Endothelial cell (in vitro differentiated cells): ENCODE measurements at places on chromosomes 4 and X.

- no peak for DNase-seq
Observed at GRCh38 chr4:126267689-126268088, 952.9 kb downstream of the FAT4 start.

DNA sequence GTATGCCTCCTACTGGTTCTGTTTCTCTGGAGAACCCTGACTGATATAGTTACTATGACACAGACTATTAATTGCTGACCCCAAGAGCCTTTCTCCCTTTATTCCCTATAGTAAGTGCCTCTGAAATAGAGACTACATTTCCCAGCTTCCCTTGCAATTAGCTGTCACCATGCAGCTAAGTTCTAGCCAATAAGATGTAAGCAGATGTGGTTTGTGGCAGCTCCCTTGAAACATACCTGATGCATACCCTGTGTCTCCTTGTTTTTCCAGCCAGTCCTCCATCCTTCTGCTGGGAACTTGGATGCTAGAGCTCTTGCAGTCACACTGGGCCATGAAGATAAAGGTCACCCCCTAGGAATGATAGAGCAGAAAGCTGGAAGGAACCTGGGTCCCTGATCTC is 9.7 kb upstream of the TMEM165 start:
- no peak for DNase-seq

- DNase-seq = no peak
Observed at GRCh38 chrX:11341274-11342201, 48.3 kb downstream of the AMELX start.

GRCh38 chr4:16464651-16465050 is 238.4 kb upstream of the TAPT1 start:
- DNase-seq = no peak

DNA sequence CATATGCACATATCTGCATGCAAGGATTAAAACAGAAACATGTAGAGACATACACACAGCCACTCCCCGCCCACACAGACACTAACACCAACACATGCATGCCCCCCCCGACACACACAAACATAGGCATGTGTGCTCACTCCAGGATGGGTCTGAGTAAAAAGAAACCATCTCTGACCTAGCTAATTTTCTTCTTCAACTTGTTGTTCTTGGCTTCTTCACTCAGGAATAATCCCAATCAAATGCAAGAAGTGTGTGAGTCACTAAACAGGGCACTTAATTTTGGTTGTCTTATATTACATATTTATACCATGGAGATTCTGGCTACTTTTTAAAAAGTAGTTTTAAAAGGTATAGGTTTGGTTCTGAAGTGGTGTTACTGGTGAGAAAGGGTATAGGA is 28.3 kb downstream of the ENOX2 start:
- no peak for DNase-seq

GRCh38 chr4:10354746-10355145 is 102.5 kb downstream of the ZNF518B start:
- DNase-seq = no peak

- peak; percentile 38 for DNase-seq
Observed at GRCh38 chrX:44343412-44344141, at the start of gene EFHC2. Gene EFHC2, minus strand, starts transcription at chrX:44343672. Its CDS starts 84 bp downstream, at chrX:44343588.

DNA sequence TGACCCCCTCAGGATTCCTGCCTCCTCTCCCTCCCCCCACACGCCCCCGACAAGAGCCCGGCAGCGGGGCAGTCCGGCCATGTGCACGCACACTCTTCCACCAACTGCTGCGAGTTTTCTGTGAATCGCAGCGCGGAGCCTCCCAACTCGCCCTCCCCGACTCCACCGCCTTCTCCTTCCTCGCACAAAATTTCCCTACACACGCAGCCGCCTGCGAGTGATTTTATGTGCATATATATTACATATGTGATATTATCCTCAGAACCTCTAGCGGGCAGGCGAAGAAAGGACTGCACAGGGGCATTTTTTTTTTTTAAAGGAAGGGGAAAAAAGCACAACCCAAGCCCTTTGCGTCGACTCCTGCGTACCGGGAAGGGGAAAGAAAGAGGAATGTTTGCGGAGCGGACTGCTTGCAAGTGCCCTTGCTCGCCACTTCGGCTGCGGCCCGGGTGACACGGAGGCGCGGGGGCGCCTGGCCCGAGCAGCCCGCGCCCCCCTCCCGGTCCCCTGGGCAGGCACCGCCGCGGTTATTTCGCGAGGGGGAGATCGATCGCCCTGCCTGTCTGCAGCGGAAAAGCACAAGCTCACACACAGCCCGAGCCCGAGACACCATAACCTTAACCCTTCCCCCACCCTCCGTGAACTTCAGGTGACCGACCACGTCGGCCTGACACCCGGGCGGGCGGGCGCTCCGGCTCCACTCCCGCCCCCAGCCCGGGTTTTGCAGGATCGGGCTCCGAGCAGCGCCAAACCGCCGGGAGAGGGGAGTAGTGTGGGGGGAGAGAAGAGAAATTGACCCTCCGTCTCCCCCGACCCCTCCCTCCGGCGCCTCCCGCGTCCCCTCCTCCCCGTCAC is 2.3 kb downstream of the ZNF827 start:
- DNase-seq = peak; percentile 75

DNA sequence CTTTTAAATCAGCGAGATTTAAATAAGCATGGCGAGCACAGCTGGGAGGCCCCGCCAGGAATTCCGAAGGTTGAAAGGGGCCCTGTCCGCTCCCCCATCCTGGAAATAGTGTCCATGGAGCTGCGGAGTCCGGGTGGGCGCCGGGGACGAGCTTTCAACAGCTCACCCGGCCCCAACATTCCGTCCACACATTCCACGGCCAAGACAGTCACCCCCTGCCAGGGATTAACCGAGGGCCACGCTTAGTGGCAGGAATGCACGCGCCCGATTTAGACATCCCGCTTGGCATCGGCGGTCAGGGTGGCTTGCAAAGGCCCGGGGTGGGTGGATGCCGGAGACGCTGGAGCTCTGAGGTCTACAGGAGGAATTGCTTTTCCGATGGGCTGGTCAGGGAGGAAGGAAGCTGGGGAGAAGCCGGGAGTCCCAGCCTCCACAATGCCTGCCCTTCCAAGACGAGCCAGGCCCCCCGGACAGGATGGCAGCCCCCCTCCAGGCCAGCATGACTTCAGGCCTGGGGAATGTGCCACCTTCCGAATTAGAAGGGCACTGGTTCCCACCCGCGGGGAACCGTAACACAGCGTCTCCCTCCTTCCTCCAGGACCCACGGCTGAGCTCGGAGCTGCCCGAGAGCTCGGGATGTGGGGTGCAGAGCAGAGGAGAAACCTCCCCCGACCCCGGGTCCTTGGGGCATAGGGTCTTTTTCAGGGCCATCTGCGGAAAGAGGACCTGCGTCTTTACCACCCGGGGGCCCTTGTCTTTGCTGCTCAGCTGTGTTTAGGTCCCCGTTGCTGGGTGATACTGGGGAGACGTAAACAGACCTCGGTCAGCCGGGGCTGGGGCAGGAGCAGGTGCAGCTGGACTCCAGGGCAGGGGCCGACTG is 26.9 kb upstream of the PPP2R3B start:
- DNase-seq = peak; percentile 30

- no peak for DNase-seq
Observed at GRCh38 chrX:64792598-64793337, 183.5 kb downstream of the ZC4H2 start.

GRCh38 chrX:144586756-144587155 is 660.5 kb upstream of the SPANXN1 start:
- no peak for DNase-seq

DNA sequence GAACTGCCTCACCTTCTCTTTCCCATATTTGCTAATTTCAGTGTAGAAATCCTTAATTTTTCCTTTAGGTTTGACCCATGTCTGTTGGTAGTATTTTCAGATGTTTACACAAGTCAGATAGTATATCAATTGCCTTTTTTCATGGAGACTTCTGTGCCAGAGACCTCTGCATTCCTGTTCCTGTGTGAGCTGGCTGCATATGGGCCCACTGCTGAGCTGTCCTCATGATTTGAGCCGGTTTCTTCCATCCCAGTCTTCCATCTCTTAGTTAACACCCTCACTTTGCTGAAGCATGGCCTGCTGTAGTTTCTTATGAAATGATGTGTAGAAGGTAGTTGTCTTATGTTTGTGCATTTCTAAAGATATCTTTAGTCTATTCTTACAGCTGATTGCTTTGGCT is 40.0 kb downstream of the CDS1 start:
- DNase-seq = no peak

GRCh38 chr4:686413-687040 is 2.4 kb downstream of the SLC49A3 start:
- DNase-seq = no peak

DNA sequence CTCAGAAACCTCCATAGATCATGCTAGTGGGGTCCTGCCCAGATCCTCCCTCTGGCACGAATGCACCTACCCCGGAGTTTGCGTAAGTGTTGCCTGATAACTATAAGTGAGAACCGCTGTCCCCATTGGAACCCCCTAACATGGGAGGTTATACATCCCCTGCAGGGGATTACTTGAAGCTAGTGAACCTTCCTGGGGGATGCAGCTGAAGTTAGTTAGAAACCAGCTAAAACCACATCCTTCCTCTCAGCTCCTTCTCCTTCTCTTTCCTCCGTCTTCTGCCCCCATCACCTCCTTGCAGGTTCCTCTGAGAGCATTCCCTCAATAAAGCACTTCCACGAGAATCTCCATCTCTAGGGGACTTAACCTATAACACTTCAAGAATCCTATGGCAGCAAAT is 95.0 kb downstream of the ZNF827 start:
- no peak for DNase-seq

- DNase-seq = no peak
Observed at GRCh38 chr4:113292371-113293042, 243.1 kb downstream of the ANK2 start.

GRCh38 chrX:38699696-38700095 is 101.6 kb upstream of the MID1IP1 start:
- DNase-seq = no peak

DNA sequence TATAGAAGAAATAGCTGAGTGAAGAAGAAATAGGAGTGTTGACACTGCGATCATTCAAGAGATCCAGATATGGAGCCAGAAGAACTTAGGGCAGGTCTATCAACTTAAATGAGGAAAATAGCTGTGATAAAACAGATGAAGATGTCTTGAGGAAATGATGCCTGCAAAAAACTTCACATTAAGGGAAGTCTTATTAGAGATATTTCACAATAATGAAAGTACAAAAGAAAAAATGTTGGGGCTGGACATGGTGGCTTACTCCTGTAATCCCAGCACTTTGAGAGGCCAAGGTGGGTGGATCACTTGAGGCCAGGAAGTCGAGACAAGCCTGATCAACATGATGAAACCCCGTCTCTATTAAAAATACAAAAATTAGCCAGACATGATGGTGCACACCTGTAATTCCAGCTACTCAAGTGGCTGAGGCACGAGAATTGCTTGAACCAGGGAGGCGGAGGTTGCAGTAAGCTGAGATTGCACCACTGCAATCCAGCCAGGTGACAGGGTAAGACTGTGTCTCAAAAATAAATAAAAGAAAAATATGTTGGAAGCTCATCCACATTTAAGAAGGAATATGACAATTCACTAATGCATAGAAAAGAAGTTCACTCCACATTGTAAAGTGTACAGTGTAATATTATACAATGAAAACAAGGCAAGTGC is 56.3 kb downstream of the PKD2 start:
- DNase-seq = no peak

- DNase-seq = no peak
Observed at GRCh38 chr4:109472343-109472761, 38.7 kb downstream of the SEC24B start.

- DNase-seq = no peak
Observed at GRCh38 chrX:20498851-20499635, 232.3 kb upstream of the RPS6KA3 start.

DNA sequence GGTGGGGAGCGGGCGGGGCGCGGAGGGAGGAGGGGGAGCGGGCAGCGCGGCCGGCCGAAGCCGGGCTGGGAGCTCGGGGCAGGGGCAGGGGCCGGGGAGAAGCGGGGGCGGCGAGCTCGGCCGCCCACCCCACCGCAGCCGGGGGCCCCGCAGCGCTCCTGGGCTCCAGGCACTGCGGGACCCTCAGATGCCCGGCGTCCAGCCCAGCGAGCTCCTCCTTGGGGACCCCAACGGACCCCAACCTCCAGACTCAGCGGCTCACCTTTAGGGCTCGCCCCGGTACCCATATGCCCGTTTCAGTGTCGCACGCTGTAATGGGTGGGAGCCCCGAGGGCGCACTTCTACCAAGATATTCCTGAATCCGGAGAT is 357 bp upstream of the ADGRG2 start:
- DNase-seq = no peak

- no peak for DNase-seq
Observed at GRCh38 chrX:150236327-150236726, 126.8 kb upstream of the MAMLD1 start.

DNA sequence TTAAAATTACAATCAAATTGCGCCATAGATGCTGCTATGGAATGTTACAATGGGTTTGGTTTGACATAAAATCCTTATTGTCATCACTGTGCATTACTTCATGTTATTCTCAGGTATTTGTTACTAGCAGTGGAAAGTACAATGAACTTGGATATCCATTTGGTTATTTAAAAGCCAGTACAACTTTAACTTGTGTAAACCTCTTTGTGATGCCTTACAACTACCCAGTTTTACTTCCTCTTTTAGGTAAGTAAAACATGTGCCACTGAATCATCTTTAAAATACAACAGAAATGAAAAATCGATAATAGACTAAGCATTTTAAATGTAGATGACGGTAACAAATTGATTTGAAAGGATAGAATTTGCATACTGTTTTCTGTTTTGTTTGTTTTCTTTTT is 35.6 kb downstream of the INTS6L start:
- no peak for DNase-seq

- DNase-seq = no peak
Observed at GRCh38 chr4:109511414-109511813, 48.6 kb upstream of the MCUB start.

DNA sequence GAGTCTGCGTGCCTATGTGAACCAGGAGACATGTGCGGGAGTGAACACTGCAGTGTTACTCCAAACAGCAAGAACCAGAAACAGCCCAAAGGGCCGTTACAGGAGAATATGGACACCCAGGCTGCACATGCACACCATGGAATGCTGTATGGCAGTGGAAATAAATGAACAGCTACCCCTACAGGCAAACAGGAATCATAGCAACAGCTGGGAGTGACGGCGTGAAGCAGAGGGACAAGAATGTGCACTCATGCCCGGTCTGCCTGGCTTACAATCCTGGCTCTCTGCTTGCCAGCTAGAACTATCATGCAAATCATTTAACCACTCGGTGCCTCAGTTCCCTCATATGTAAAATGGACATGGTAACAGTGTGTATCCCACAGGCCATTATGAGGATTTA is 16.6 kb downstream of the GPKOW start:
- peak; percentile 7 for DNase-seq

GRCh38 chrX:29542152-29542551 is 673.2 kb upstream of the MAGEB2 start:
- DNase-seq = no peak
